ENCODE measurements at places on chromosomes 2 and 18. TPM values are rescaled to one million over a fixed set of nuclear protein-coding genes. Genes with fewer than 3 reads are reported as not detected.
A peak's percentile ranks its signal among the peaks of the same experiment; 100 is the strongest.

DNA sequence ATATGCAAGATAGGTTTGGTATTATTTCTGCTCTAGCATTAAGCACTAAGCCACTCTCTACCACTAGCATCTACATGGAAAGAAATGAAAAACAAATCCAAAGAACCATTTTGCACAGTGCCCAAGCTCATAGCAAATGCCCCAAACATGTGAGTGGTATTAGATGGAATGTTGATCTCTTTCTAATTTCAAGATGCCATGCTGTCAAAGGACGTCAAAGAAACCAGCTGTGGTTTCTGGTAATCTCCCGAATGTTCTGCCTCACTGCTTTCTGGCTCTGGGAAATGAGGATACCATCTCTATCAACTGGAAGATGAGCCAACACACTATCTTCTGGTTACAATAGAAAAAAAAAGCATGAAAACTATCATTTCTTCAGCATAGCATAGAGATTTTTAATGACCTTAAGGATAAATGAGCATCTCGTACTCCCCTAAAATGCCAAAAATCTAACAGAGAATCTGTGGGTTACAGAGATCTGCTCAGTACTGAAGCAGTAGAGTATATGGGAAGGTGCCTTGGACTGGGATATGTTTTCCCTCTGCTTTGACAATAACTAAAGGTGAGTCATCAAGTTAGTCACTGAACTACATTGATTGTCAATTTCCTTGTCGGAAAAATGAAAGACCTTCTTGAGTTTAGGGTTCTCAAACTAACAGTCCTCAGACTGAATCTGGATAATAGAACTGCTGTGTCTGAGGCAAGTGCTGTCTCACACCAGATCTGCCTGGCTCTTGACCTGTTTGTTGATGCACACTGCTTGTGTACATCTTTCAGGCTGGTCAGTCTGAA, 244.8 kb upstream of the NCKAP5 start:
- DNase-seq, result no peak

- DNase-seq, result no peak
Observed at GRCh38 chr2:202278944-202279343, 13.4 kb downstream of the NOP58 start.

DNA sequence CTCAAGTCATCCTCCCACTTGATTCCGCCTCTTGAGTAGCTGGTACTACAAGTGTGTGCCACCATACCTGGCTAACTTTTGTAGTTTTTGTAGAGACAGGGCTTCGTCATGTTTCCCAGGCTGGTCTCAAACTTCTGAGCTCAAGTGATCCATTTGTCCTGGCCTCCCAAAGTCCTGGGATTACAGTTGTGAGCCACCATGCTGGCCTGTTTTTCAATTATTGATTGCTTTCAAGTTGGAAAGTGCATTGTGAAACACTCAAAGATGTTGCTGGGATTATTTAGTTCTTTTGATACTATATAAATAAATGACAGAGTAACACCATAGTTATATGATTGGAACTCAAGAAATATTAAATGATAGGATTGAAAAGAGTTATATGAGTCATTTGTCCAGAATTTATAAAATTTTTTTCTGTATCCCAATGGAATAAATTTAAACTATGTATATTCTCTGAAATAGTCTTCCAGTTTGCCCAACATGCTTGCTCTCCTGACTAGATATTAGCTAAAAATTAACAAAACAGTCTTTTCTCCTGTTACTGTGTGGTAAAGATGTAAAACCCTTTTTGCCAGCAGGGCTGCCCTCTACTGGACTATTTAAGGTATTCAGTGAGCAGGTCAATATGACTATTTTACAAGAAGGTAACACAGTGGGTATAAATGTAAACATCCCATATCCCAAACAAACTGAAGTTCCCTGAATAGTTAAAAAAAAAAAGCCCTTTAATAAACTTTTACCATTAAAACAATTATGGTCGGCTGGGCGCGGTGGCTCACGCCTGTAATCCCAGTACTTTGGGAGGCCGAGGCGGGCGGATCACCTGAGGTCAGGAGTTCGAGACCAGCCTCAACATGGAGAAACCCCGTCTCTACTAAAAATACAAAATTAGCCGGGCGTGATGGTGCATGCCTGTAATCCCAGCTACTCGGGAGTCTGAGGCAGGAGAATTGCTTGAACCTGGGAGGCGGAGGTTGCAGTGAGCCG, 42.7 kb downstream of the ACSL3 start:
- no peak for DNase-seq

GRCh38 chr2:20423359-20423758, 23.5 kb upstream of the RHOB start:
- DNase-seq, result no peak

DNA sequence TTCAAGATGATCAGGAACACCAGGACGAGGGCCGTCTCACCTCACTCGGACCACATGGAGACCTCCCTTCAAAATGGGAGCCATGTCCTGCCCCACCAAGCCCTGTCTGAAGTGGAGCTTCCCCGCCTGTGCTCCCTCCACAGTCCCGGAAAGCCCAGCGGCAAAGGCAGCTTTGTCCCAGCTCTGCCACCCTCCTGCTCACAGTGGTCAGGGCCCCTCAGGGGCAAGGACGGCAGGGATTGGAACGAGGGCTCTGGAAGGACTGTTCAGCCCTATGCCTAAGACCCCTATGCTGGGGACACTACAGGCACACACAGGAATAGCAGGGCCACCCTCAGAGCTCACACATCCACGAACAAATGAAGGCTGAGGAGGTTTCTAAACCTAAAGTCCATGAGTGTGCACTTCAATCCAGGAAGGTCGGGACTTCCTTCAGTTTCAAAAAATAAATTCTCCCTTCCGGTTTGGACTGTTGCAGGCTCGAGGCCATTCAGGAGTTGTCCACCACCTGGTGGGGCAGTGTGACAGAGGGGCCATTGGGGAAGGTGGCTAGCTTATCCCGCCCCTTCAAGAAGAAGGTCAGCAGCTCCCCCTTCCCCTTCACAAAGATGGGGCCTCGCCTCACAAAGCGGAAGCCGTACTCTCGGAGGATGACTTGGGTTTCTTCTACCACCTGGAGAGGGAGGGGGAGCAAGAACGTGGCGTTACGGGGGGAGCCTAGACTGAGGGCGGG, 26.4 kb downstream of the CENPO start:
- no peak for DNase-seq

DNA sequence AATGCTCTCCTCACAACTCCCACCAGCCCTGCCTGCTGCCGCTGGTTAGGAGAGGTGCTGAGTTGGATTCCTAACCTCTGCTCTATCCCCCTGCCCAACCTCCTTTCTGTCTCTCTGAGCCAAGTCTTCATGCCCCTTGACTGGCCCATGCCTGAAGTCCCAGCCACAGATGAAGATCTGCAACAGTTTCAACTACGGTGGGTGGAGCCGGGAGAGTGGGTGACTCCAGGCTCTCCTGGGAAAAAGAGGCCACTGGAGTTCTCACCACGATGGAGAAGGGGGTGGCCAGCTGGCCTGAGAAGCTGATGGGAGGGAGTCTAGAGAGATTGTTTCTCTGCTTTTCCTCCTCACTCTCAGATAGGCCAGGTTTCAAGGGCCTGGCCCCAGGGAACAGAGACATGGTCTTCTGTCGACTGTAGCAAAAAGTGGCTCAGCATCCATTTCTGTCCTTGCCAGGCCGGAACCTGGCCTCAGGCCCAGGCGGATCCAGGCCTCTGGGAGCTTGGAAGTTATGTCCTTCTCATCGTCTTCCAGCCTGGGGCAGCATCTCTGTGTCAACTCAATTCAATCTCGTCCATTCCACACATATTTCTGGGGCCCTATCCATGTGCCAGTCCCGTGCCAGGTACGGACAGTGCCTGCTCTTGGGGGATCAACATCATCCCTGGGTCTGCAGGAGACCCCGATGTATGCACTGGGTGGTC, 75.3 kb downstream of the INHBB start:
- no peak for DNase-seq

GRCh38 chr2:200077838-200078237, 122.5 kb downstream of the MAIP1 start:
- DNase-seq, result no peak

GRCh38 chr2:163736433-163737189, 803 bp upstream of the FIGN start:
- DNase-seq, result no peak

GRCh38 chr18:34661464-34662087, 48.5 kb upstream of the DTNA start:
- no peak for DNase-seq

DNA sequence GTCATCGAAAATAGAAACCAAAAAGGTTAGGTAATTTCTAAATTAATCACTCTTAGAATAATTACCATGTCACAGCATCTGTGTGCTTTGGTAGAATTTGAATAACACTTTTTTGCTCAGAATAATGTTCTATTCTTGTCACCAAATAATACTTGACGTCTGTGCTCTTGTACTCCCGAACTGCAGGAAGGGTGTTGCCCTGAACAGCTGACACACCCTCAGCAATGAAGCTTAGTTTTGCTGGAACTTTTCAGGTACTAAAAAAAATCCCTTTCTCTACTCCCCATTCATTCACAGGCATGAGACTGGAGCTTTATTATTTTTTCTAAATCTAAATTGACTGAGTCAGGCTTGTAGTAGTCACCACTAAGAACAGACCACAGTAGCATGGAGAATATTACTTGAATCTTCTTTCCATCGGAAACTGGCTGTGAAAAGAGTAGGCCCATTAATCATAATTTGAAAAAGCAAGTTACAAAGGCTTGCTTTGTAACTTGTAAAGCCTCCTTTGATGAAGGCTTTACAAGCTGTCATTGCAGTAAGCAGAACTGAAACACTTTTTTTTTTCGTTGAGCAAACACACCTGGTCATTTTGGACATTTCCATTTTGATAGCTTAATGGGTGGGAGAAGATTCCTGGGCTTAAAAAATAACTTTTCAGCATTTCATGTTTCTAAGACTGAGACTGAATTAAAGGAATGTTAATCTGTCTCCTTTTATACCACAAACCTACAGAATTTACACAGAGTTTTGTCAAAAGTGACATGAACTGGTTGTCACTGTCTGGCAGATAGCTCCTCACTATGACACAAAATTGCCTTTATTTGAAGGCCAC, 70.3 kb upstream of the PELI1 start:
- no peak for DNase-seq

- no peak for DNase-seq
Observed at GRCh38 chr2:138180692-138181386, 216.6 kb downstream of the HNMT start.

GRCh38 chr18:63994783-63995399, 25.0 kb downstream of the SERPINB8 start:
- no peak for DNase-seq

DNA sequence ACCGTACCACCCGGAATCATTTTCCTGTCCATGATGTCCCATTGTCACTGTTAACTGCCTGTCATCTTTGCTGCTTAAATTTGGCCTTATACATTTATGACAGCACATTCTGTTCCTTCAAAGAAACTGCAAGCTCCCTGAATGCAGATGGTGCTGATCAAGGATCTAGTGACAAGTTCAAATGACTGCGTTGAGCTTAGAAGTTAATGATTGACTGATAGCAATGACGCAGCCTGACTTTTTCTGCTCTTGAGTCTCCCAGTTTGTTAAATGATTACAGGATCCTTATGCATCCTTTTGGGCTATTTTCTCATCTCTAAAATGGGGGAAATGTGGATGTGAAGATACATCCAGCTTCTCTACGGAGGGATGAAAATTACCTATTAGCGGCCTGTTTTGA, 159.0 kb downstream of the DCC start:
- DNase-seq, result no peak

- DNase-seq, result peak; percentile 44
Observed at GRCh38 chr2:239499726-239500573, 99.1 kb upstream of the HDAC4 start.

GRCh38 chr18:12324991-12325725, 17.1 kb downstream of the TUBB6 start:
- DNase-seq, result no peak

DNA sequence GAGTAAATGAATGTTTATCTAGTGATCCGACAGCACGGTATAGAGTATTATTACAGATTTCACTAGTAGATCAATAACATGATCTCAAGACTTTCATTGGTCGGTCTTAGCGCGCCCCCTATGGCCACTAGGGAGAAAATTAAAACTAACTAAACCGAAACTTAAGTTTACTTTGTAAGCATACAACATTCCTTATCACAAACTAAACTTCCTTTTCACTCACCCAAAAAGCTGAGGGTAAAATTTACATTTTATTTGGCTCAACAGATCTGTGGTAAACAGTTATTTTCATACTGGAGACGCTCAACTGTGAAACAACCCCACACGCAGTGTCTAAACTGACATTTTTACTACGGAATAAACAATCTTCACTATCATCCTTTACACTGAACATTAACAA, 215.6 kb upstream of the MAP2 start:
- DNase-seq, result peak; percentile 14

DNA sequence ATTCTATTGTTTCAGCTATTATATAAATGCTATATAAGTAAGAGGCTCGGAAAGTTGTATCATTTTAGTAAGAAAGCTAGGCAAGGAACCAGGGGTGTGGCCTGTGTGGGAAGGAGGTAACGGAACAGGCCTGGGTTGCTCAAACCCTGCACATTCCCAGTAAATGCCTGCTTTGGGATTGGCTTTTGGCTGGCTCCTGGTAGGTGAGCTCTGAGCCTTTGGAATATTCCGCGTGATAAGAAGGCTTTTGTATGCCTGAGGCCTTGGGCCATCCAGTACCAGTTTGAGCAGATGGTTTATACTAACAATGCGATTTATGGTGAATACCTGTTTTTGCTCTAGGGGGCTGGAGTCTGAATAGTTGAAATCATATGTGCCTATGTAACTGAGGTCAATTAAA, 42.6 kb upstream of the CDH20 start:
- DNase-seq, result no peak

DNA sequence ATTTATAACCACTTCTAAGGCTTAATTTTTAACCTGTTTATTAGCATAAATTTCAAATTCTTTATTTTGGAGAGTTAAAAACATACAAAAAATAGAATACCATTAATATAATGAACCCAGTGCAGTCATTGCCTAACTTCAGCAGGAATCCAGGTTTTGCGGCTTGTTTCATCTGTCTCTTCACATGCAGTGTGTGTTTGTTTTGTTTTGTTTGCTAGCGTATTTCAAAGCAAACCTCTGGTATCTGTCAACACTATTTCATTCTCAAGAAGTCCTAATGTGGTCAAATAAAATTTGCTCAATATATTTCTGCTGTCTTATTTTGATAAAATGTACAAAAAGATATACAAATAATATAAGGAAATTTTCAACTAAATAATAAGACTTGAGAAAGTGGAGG, 328.5 kb downstream of the AGPS start:
- no peak for DNase-seq

DNA sequence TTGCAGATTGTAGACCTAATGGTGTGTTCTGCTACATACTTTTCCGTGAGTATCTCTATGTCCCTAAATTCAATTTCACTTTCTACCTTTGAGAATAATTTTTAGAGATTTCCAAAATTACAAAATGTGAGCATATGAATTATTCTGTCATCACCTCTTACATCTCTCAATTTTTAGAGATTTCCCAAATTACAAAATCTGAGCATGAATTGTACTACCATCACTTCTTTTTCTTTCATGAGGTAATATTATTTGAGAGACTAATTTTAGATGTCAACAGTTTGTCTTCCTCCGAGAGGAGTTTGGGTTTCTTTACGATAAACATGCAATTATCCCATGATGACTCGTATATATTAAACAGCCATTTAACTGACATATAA, 32.1 kb downstream of the INSIG2 start:
- no peak for DNase-seq

The CDK5R2 gene
- not detected for total RNA-seq

The TTN gene
- 4,462 TPM for total RNA-seq

The MAP4K4 gene
- total RNA-seq, result 81.0 TPM

The CCNYL1 gene
- 6.8 TPM for total RNA-seq

The C2orf78 gene
- not detected for total RNA-seq

The SLC4A5 gene
- 5.7 TPM for total RNA-seq

All from psoas muscle (tissue), 8 donors.